ENCODE measurements at places on chromosomes 4 and X.

DNA sequence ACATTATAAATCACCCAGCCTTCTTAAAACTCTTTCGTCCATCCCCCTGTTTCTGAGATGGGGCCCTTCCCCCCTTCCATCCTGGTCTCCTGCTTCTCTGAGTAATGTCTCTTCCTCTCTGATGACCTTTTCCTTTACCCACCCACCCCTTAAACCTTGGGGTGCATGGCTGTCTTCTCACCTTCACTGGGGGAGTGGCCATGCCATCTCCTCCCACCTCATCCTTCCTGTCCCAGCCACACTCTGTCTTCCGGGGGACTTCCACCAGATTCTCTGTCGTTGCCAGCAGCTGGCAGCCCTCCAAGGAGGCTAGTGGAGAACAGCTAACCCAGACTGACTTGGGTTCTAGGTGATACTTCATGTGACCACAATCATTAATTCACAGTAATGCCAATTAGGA is 83.2 kb upstream of the SCML1 start:
- DNase-seq = no peak

DNA sequence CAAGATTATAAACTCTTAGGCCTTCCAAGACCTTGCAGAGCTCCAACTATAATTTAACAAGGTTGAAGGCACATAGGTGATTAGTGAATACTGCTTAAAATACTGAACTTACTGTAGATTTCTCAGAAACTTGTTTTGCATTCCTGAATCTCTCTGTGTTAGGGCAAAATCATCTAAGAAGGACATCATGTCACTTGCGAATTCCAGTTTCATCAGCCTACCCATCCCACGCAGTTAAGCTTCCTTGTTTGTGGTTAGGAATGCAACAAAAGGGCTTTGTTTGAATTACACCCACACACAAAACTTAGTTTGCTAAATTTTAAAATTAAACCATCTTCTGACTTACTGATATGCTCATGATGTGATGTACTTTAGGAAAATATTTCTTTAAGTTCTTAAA is 174.0 kb downstream of the SOWAHB start:
- peak; percentile 56 for DNase-seq

- DNase-seq = peak; percentile 49
Measured at GRCh38 chr4:168139336-168139735, 47.0 kb downstream of the ANXA10 start.

DNA sequence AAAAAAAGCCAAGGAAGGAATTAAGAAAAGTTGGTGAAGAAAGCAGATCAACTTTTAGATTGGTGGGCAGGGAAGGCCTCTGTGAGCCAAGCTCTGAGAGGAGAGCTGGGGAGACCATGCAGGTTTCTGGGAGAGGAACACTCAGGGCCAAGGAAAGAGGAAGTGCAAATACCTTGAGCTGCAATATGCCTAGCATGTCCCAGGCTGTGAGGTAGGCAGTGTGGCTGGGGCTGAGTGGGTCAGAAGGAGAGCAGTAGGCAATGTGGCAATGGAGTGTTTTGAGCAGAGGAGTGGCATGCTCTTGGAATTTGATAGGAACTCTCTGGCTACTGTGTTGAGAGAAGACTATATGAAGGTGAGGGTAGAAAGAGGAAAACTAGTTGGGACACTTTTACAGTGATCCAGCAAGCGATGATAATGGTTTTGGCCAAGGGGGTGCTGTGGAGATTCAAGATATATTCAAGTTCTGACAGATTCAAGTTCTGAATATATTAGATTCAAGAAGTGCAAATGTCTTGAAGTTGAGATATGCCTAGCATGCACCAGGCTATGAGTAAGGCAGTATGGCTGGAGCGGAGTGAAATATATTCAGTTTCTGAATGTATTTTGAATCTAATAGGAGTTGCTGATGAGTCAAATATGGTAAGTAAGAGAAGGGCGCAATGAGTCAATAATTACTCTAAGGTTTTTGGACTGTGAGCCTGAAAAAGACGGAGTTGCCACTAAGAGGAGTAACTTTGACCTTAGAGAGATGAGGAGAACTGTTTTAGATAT is 172.5 kb downstream of the CAMK2D start:
- no peak for DNase-seq

DNA sequence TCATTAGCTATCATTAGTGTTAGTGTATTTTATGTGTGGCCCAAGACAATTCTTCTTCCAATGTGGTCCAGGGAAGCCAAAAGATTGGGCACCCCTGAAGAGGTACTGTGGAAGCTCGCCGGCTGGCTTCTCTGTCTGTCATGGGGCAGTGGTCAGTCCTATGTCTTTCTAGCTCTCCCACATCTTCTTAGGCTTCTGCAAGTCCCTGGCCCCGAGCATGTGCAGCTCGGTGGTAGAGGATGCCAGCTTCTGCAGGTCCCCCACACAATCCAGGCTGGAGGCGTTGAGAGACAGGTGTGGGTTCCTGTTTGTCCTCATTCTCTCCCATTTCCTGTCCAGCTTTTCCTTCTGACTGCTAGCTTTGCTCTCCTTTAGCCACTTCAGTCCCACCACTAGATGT is 134.1 kb upstream of the NALF2 start:
- DNase-seq = no peak

DNA sequence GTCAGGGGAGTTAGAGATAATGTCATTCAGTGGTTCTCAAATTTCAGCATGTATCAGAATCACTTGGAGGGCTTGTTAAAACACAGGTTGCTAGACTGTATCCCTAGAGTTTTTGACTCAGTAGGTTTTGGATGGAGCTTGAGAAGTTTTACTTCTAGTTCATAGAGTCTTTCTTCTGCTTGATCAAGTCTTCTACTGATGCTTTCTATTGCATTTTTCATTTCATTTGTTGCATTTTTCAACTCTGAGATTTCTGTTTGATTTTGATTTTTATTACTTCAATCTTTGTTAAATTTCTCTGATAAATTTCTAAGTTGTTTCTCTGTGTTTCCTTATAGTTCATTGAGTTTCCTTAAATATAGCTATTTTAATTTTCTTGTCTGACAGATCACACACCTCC is 361.4 kb downstream of the RAPGEF2 start:
- DNase-seq = no peak

DNA sequence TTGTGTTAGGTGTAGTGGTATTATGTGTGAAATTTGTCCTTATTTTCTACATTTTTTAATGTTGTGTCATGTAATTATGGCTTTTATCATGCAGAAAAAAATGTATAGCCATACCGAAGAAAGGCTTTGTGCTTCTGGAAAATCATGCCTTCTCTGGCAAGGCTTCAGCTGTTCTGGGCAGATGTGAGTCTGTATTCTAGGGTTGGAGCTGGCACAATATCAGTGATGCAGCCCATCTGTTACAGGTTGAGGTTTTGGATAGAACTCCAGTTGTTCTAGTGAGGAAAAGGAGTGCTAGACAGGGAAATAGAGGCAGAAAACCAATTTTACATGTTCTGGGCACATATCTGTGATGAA is 44.8 kb upstream of the PRSS12 start:
- no peak for DNase-seq

DNA sequence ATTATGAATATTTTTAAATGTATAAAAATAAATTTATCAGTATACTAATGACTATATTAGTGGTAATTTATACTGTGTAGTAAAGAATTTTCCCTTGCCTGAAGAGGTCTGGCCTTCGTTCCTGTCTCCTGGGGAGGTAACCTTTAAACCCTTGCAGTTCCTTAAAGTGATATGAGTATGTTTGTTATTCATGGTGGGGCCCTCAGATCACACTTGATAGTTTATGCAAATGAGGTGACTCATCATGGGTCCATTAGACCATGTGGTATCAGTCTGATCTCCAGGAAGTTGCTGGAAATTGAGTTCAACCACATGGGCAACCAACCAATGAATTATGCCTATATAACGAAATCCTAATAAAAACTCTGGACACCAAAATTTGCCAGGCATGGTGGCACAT is 904.1 kb downstream of the RPA4 start:
- peak; percentile 44 for DNase-seq

- DNase-seq = peak; percentile 82
Measured at GRCh38 chr4:40918330-40918729, 168.6 kb downstream of the NSUN7 start.

DNA sequence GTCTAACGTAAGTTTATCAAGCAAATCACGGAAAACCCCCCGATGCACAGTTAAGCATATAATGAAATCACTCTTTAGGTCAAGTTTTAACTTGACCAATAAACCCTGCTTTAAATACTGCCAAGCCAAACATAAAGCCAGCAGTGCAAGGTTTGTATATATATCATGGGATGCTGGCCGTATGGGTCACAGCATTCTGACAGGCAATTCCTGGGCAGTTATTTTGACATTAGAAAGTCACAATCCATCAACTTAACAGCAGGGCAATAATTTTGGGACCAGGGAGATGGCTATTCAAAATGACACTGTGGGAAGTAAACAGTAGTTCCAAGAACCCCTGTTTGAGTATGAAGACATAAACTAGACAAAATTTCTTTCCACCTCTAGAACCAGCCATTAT is 116.9 kb downstream of the ZNF827 start:
- DNase-seq = no peak

GRCh38 chr4:127217586-127218229 is 415.0 kb upstream of the INTU start:
- no peak for DNase-seq

DNA sequence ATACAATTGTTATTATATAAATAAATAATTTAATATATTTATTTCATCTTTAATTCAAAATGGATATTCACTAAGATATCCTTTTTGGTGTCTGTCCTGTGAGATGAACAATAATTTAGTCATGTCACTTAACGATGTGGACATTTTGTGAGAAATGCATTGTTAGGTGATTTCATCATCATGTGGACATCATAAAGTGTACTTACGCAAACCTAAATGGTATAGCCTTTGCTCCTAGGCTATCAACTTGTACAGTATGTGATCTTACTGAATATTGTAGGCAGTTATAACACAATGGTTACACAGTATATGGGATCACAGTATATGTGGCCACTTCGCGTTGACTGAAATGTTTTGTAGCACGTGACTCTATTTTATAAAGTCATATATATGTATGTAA is 20.2 kb upstream of the CHRNA9 start:
- DNase-seq = no peak

DNA sequence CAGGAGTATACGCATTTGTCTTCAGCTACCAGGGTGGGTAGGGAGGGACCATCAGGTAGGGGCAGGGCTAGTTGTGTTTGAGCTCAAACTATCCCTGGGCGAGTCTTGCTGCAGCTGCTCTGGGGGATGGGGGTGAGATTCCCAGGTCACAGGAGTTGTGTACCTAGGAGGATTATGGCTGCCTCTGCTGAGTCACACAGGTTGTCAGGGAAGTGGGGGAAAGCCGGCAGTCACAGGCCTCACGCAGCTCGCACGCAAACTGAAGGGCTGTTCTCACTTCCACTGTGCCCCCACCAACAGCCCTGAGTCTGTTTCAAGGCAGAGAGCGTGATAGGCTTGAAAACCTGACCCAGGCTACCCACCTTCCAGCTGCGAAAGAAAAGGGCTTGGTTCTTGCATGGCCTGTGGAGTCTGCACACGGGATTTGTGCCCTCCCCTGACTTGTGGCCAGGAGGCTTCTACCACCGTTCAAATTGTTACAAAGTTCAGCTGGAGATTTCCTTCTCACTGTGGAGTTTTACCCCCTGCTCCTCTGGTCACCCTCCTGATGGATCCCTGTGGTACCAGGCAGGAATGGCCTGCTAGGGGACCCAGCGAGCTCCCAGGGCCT is 63.8 kb downstream of the ARFIP1 start:
- no peak for DNase-seq

DNA sequence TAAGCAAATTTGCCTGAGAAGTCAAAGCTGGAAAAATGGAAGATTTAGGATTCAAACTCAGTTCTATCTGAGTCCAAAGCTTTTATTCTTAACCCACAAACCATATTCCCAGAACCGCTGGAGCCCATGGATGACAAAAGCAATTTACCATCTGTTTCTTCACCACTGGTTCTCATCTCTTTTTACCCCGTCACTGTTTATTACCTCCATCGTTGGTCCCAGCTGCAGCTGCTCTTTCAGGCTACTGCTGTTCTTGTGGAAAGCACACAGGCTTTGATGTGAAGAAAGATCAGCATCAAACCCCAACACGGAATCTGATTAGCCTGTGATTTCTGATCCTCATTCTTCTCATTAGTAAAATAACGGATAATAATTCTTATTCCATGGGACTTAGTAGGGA is 9.5 kb downstream of the FBXO8 start:
- no peak for DNase-seq

- DNase-seq = no peak
Measured at GRCh38 chr4:138475116-138475515, 233.0 kb upstream of the SLC7A11 start.

DNA sequence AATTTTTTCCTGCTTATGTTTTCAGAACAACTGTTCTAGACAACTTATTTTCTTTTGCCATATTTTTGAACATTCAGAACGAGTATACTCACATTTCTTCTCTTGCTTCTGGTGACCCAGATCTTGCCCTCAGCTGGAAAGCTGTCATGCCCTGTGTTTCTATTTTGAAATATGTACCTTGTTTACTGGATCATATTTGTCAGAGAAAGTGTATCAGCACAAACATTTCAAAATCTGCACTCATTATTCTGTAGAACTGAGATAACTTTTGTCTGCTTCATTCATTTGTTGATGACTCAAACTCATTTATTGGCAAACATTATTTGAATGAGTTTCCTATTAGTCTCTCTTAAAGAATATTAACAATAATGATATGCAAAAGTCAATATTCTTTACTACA is 46.2 kb upstream of the FAM9A start:
- no peak for DNase-seq

- no peak for DNase-seq
Measured at GRCh38 chr4:123077330-123077729, 154.9 kb upstream of the NUDT6 start.

DNA sequence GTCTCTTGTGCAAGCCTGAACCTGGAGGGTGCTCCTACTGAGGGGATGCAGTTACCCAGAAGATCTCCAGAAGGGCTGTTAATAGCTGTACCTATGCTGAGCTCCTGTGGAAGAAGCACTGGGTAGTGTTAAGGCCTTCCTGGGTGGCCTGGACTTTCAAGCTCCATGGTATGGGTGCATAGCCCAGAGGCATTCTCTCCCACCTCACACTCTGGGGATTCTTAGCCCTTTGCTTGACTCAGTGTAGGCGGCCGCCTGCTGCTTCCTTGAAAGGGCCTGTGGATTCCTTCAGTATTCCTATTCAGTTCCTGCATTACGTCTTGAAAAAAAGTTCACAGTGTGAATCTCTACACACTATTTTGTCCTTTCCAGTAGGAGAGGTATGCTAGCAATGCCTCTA is 235.7 kb upstream of the MAGEB16 start:
- no peak for DNase-seq

DNA sequence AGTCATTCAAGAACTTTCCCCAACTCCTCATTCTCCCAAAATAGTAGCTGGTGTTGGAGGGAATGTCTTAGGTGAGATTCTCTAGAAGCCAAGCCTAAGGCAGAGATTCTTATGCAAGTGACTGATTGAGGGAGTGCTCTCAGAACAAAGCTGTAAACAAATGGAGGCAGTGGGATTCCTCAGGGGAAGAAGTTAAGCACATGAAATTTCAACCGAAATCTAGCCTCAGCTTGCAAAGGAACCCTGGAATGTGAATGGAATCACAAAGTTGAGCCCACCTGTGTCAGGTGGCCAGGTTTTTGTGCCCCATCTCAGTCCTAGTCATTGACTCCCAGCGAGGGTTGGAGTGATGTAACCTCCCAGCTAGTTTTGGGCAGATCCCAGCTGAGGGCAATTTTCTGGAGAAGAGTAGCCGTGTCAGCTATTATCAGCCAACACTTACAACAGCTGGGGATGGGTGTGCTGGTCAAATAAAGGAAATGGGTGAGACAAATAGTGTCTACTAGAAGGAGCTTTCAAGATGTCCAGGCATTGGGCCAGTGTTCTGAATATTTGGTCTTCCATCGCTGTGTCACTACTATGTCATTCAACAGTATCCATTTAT is 29.7 kb upstream of the FGF2 start:
- DNase-seq = no peak
